ENCODE measurements at places on chromosomes 5 and 9.

- no peak for DNase-seq
These were observed 19.2 kb upstream of the NANS start for GRCh38 chr9:98037357-98037756.

DNA sequence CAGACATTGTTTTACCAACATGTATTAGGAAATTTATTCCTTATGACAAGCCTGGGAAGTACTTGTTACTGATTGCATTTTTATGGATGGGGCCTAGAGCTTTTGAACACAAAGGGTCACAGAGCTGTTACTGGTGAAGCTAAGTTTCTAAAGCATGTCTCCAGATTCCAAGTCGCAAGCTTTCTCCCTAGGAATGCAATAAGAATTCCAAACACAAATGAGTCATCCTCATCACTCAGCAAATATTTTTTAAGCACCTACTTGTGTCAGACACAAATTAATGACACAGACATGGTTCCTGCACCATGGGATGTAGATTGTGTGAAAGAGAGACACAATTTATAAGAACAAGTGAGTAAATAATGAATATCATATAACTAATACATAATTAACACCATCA is 11.0 kb upstream of the SH3RF2 start:
- no peak for DNase-seq

DNA sequence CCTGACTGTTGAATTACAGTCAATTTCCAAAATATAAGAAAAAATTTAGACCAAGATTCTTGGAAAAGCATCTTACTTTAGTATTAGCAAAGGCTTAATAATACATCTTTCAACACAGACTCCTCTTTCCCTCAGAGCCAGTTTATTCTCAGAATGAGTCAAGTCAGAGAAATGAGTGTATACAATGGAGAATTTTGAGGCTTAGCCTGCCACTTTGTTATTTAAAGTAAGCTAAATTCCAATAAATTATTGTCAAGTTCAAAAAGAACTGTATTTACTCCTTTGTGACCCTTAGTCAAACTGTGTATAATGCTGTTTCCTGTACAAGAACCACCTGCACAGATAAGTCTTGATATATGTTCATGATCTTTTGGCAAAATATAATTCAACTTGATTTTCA is 428.5 kb upstream of the ITGA1 start:
- no peak for DNase-seq

GRCh38 chr9:113638897-113639296 is 175.4 kb downstream of the RGS3 start:
- DNase-seq: no peak

GRCh38 chr5:139414581-139415130 is 10.8 kb upstream of the SPATA24 start:
- no peak for DNase-seq

GRCh38 chr5:57718155-57718554 is 235.5 kb upstream of the ACTBL2 start:
- no peak for DNase-seq

- no peak for DNase-seq
These were observed 7.6 kb downstream of the IFNB1 start for GRCh38 chr9:21070171-21070571.

DNA sequence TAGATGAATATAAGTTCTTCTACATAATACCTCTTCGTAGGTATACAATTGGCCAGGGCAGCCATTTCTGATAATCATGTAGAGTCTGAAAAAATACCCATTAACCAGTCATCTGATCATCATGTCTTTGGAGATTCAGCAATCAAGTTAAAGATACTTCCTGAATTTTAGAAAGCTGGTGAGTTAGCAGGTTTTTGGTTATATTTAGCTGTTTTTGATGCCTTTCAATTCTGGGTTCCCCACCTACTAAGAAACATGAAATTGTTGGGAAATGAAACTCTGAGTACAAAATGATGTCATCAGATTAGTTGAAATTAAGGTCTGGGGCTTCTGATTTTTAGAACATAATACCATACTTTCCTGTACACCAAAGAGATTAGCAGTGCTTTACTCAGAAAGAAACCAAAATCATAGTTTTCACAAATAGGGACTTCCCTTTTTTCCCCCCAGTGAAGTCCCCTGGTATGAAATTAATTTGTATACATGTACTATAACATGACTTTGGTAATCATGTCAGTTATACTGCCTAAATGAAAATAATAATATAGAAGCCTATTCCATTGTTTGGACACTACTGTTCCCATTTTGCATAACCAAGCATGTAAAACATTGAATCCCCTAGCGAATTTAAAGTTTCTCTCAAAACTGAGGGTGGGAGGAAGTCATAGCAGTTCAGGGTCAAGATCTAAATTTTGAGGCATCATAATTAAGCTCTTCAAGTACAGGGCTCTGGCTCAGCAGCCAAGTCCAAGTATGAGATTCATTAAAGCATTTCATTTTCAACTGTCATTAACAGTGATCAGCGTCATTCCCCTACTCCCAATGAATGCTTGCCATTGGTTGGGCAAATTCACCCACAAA is 17.9 kb downstream of the PRLR start:
- no peak for DNase-seq

DNA sequence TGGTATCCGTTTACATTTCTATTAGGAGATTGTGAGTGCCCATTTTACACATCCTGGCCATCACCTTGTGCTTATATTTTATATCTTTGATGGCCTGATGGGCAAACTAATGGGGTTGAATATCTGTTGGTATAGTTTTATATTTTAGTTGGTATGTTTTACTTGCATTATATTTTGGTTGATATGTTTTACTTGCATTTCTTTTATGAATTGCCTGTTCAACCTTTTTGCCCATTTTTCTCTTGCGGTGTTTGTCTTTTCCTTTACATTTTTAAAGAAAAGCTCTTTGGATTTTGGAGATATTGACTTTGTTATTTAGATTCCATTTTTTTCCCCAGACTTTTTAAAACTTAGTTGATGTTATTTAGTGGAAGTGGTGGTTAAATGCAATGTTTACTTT is 14.6 kb downstream of the ZNF618 start:
- no peak for DNase-seq

DNA sequence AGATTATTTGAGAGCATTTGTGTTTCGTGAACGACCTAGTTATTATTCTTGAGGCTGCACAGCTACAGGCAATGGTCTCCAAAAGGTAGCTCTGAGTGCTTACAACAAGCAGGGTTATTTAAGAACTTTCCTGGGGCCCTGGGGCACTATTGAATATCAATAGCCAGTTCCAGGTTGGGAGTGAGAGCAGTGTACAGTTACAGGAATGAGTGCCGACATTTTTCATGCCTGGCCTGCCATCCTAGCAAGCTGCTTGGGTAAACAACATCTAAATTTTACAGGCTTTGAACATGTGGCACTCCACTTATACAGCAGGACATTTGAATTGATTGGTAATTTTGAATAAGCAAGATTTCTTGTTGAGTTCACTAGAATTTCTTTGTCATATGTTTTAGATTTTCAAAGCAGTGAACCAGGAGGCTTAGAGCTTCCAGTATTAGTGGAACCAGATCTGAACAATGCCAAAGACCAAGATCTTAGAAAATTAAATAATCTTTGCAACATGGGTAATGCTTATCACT is 171.9 kb upstream of the GDNF start:
- DNase-seq: no peak

- DNase-seq: no peak
These were observed 240.5 kb upstream of the TUSC1 start for GRCh38 chr9:25918761-25919160.

GRCh38 chr5:14148890-14149671 is 5.9 kb downstream of the TRIO start:
- no peak for DNase-seq

- no peak for DNase-seq
These were observed 27.1 kb upstream of the NFIB start for GRCh38 chr9:14340994-14341393.

GRCh38 chr9:84669013-84669287 is 579 bp upstream of the NTRK2 start:
- no peak for DNase-seq

DNA sequence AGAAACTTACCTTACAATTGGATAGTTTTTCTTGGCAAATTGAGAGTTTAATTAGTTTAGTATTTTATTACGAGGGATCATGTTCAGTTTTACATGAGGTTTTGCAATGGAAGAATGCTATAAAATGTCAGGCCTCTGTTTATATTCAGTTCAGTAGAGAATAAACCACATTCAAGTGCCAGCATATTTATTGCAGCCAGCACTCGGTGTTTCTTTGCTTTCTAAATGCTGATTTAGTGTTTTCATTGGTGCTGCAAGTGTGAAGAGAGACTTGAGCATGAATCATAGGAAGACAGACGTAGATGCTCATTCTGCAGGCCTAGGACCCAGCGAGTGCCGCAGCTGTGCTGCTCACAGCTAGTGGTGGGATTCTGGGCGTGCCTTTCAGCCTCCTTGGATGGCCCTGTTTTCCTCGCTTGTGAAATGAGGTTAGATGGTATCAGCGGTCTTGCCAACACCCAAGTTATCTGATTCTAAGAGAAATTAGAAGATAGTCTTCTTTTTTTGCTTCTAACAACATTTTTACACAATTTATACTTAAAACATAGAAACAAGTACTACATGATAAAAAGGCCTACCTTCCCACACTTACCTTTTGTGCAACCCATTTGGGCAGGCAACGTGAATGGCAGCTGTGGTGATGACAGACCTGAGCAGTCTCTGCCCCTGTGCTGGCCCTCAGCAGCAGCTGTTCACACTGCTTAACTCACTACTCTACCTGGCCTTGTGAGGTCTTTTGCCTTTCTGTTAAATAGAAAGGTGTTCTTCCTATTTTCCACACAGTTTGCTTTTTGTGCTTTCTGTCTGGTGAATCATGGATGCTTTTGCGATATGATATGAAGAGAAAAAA is 26.8 kb upstream of the TNFAIP8 start:
- peak; percentile 71 for DNase-seq

DNA sequence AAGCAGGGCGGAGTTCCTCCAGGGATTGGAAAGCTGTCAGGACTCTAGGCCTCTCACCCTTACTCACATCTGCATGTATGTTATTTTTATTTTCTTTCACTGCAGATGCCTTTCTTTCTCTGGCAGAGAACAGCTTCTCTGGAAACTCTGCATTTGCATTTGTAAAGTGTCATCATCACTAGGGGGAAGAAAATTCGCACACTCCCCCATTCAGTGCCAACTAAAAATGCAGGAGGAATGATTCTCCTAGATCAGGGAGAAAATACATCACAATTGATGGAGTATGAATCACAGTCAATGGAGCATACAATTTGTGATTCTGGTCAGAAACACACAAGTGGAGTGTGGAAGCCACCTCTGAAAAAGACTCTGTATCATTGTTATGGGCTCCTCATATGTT is 351.4 kb upstream of the FTMT start:
- no peak for DNase-seq

- no peak for DNase-seq
These were observed 22.2 kb upstream of the MYOT start for GRCh38 chr5:137845472-137845871.

- DNase-seq: no peak
These were observed 34.3 kb upstream of the PRDM12 start for GRCh38 chr9:130630071-130630450.

DNA sequence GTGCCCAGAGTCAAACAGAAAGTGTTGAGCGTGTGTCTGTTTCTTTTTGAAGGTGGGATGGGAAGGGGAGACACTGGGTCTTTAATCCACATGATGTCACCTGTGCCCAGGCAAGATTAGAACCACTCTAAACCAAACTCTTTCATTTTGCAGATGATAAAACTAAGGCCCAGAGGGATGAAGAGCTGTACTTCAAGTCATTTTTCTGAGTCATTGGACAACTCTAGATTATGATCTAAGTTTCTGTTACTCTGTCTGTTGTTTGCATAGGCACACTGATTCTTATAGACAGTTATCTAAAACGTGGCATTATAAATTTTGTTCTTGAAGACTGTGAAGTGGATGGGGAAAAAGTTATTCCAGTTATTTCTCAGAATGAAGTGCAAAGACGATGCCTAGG is 48.8 kb downstream of the MAST4 start:
- DNase-seq: no peak

DNA sequence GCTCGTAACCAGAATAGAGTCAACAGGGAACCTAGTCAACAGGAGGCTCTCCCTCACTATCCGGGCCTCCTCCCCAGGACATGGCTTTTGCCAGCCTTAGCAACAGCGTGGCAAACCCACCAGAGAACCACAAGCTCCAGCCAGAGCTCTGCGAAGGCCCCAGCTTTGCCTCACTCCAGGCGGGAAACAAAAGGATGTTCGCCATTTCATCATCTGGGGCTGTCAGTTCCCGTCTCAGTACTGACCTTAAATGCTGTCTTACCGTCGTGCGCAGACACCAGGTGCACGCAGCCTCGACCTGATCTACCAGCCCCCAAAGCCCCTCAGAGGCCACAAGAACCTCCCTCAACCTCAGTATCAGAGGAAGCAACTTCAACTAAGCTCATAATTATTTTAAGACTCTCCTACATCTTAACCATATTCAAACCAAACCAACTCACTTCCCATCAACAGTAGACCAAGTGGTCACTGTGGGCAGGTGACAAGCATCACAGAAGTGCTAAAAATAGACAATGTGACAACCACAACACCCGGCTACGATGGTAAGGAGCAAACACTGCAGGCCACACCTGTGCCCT is 71.4 kb downstream of the SEMA4D start:
- DNase-seq: peak; percentile 46

DNA sequence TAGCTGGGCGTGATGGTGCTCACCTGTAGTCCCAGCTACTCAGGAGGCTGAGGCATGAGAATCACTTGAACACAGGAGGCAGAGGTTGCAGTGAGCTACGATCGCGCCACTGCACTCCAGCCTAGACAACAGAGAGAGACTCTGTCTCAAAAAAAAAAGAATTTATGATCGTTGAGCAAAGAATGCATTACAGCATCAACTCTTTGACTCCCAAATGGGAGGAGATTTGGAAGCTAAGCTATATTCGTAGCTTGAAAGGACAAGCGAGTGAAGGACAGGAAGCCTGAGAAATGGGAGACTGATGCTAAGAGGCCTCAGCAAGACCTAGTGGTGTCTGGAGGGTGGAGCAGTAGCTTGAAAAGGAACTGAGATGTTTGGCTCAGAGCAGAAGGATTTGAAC is 10.3 kb upstream of the CCIN start:
- DNase-seq: no peak

GRCh38 chr9:33813712-33814641 is 3.0 kb upstream of the UBE2R2 start:
- DNase-seq: peak; percentile 63

DNA sequence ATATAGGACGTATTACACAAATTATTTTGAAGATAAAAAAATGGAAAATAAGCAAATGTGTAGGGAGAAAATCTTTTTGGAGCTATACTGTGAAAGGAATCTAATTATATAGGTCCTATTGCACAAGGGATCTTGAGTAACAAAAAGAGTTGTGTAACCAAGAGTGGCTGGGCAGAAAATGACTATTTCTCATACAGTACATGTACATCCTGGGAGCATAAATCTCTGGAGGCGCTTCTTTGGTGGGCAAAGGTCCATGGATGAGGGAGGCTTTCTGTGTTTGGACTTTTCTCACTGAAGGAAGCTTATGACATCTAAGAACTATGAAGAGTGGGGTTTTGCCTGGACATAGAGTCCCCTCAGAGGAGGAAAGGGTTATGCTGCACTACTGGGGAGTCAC is 29.8 kb downstream of the ANKS6 start:
- DNase-seq: no peak

Data from CD4-positive, alpha-beta T cell treated with Interleukin-15 for 4 hours (primary cell).